ENCODE measurements at places on chromosomes 2 and 18.
A peak's percentile ranks its signal among the peaks of the same experiment; 100 is the strongest.

DNA sequence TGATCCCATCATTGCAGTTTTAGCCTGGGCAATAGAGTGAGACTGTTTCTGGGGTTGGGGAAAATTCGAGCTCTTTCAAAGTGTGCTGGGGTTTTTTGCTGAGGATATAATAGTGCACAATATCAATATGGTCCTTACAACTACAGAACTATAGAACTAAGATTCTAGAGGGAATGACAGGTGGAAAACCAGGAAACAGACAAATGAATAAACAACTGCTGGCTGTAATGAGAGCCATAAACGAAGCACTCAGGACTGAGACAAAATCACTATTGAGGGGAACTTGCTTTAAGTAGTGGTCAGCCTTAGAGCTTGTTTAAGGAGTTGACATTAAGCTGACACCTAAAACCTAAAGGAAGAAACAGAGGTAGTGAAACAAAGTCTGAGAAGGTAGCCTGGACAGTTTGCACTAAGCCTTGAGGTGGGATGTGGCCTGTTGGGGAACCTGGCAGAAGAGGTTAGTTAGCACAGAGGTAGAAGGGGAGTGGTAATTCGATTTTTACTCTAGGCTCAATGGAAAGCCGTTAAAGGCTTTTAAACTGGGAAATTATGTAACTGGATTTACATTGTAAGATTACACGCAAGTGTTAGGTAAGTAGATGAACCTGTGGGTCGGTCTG, 33.8 kb downstream of the LCLAT1 start:
- no peak for DNase-seq

DNA sequence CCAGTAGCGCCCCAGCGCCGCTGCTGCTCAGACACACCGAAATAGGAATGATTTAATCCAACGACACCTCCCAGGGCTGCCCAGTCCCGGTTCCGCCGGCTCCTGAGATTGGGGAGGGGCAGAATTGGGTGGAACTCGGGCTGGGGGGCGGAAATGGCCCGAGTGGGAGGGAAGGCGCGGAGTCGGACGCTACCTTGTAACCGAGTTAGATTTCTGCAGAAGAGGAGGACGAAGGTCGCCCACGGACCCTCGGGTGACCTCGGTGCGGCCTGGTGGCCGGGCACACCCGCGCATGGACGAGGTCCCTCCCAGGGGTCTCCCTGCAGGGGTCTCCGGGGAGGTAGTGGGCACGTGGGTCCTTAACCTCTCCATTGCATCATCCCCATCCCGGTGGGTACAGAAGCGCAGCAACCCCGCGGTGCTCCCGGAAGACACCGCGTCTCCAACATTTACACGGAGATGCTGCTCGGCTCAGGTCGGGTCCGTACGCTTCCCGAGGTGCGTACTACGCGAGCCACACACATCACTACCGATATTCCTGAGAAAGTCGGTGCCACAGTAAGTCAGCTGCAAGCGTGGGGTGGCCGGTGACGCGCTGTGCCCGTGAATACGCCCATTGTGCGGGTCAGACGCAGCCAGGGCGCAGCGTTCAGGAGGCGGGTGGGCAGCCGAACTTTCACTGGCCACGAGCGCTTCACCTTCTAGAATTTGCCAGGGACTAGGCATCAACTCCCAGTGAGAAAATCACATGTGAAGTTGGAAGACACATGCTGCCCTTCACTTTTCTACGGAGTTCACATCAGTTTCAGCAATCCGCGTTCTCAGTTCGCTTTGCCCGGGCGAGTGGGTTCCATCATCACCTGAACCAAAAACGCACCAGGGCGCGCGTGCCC, 3.0 kb downstream of the ZNF516 start:
- DNase-seq: no peak

- DNase-seq: no peak
Measured at GRCh38 chr2:79944205-79944604, 360.3 kb downstream of the LRRTM1 start.

DNA sequence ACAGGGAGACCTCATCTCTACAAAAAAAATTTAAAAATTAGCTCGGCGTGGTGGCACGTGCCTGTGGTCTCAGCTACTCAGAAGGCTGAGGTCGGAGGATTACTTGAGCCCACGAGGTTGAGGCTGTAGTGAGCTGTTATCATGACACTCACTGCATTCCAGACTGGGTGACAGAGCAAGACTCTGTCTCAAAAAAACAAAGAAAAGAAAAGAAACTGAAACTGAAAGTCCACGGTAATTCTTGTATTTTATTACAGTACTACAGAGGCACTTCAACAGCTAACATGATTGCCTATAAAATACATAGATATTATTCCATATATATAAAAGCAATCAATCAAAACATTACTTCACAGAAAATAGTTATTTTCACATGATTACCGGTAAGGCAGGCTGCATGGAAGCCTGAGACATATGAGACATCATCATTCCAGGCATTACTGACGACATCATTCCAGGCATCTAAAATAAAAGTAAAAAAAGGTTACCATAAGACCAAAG, 23.1 kb downstream of the PRPF40A start:
- peak; percentile 7 for DNase-seq

GRCh38 chr2:122322815-122323214, 567.4 kb downstream of the TSN start:
- DNase-seq: no peak

GRCh38 chr18:68893354-68893753, 95.5 kb downstream of the CCDC102B start:
- DNase-seq: no peak

DNA sequence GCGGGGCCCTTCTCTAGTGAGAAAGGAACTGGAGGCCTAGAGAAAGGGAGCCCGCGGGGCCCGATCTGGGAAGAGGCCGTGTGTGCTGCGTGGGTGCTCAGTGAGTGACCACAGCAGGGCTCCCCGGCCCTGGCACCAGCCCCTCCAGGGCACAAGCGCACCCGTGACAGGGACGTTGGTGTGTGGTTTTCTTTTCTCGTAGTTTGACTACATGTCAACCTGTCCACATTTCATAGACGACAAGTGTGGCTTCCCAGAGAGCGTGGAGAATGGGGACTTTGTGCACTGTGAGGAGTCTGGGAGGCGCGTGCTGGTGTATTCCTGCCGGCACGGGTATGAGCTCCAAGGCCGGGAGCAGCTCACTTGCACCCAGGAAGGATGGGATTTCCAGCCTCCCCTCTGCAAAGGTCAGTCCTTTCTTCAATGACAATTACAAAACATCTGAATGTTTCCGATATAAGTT, 83.1 kb downstream of the TPO start:
- DNase-seq: no peak

DNA sequence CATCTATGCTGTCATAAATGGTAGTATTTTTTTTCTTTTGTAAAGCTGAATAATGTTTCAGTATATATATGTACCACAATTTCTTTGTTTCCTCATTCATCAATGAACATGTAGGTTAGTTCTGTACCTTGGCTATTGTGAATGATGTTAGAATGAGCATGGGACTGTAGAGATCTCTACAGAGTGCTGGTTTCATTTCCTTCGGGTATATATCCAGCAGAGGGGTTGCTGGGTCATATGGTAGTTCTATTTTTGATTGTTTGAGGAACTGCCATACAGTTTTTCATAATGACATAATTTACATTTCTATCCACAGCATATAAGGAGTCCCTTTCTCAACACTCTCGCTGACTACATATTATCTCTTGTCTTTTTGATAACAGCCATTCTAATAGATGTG, 243.5 kb downstream of the CDH7 start:
- DNase-seq: no peak

GRCh38 chr2:64779117-64779690, 125.5 kb upstream of the SERTAD2 start:
- DNase-seq: no peak
